Hippocampal formation (tissue), 2 donors: ENCODE measurements at places on chromosomes 16 and 17.

- DNase-seq, result no peak
Measured at GRCh38 chr17:8705427-8705826, 39.2 kb downstream of the CCDC42 start.

DNA sequence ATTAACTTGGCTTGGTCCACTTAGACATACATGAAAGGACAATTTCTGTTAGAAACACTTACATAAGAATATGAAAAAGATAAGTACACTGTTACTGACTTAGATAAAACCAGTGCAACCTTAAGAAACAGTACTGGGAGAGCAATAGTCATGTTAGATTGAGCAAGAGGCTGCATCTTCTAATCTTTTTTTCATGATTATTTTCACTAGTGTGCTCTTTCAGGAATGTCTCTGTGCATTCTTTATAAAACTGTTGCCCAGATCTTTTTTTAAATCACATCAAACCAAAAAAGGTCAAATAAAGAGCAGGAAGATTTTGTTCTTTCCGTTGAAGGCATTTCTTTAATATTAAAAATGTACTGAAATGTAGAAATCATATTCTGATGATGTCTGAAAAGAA lies 100.7 kb upstream of the AXIN2 start:
- no peak for DNase-seq

- peak; percentile 37 for DNase-seq
Measured at GRCh38 chr17:32341141-32341856, 674 bp downstream of the C17orf75 start.

DNA sequence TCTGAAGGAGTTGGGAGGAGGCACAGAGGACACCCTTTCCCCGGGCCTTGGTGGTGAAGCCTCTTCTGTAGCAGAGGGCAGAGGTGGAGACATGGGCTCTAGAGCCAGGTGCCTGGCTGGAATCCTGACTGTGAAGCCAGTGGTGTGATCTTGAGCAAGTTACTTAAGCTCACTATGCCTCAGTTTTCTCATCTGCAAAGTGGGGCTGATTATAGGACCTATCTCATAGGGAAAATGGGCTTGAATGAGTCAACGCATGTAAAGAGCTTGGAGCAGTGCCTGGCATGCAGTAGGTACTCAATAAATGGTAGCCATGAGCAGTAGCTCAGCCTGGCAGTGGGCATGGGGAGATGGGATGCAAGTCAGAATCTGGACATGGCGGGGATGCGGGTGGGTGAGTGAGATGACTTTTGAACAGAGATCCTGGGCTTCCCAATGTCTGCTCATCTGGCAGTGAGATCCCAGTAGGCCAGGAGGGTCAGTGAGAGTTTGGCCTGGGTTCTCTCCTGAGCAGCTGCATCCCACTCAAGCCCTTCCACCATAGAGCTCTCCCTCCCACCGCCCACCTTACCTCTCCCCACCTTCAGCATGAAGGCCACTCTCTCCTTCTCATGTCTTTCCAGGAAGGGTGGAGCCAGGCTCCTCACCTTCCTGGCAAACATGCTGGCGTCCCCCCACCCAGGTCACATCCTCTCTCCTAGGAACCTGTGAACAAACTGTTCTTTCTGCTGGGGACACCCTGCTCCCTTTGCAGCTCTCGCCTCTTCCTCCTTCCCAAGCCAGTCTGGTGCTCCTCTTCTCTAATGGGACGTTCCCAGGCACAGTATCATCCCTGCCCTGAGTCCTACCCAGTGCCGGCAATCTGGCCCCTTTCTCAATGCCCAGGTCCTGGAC lies 13.1 kb upstream of the SP2 start:
- DNase-seq, result no peak

- DNase-seq, result no peak
Measured at GRCh38 chr16:71712501-71712900, 12.0 kb downstream of the PHLPP2 start.

- no peak for DNase-seq
Measured at GRCh38 chr16:10522966-10523365, 57.4 kb downstream of the EMP2 start.

- no peak for DNase-seq
Measured at GRCh38 chr17:38750312-38751121, 2.0 kb upstream of the PSMB3 start.

DNA sequence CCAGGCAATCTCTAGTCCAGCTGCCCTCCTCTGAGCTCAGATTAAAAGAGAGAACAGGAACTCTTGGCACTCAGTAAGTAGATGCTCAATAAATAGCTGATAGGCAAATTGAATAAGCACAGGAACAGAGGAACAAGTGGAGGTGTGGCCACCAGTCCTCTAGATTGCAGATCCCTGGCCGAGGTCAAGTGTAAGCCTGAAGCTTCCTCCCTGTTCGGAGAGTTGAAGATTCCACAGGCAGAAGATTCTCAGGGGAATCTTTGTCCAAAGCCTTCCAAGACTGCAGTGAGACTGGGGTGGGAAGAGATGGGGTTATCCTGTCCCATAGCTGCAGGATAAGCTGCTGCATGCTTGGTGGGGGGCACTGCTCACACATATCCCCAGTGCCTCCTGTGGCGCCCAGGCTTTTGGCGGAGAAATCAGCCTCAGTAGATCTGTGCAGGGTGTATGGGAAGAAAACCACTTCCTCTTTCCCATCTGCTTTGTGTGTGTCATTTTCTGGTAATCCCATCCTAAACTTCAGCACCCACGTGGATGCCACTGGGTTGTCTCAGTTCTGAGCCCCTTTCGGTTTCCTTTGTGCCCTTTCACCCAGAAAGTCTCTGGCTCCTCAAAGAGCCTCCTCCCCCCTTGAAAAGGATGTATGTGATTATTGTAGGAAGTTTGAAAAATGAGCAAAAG lies 12.1 kb downstream of the CD300A start:
- DNase-seq, result peak; percentile 11

DNA sequence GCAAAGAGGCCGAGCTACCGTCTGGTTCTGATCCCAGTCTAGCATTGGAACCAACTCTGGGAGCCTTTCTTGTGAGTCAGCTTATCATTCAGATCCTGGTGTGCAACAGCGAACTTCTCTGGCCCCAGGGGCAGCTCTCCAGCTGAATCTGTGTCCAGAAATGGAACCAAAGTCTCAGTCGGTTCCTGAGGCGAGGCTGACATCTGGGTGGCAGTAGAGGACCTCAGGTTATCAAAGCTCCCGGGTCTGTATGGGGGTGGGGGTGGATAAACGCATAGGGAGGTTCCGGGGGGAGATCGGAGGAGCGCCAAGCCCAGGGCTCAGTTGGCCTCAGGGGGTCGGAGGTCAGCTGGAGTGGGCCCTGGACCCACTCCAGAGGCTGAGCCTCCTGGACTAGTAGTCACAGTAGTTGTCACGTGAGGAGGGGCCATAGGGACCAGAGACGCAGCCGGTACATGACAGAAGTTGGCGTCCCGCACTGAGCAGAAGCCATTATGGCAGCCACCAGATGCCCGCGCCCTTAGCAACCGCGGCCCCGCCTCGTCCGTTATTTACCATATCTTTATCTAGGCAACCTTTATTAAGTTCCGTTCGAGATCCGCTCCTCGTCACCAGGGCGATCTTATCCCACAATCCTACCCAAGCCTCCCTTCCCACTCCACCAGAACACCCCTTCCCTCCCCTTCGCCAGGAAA lies 12.9 kb downstream of the RDM1 start:
- no peak for DNase-seq

- peak; percentile 12 for DNase-seq
Measured at GRCh38 chr17:66200685-66201092, 8.8 kb upstream of the CEP112 start.

DNA sequence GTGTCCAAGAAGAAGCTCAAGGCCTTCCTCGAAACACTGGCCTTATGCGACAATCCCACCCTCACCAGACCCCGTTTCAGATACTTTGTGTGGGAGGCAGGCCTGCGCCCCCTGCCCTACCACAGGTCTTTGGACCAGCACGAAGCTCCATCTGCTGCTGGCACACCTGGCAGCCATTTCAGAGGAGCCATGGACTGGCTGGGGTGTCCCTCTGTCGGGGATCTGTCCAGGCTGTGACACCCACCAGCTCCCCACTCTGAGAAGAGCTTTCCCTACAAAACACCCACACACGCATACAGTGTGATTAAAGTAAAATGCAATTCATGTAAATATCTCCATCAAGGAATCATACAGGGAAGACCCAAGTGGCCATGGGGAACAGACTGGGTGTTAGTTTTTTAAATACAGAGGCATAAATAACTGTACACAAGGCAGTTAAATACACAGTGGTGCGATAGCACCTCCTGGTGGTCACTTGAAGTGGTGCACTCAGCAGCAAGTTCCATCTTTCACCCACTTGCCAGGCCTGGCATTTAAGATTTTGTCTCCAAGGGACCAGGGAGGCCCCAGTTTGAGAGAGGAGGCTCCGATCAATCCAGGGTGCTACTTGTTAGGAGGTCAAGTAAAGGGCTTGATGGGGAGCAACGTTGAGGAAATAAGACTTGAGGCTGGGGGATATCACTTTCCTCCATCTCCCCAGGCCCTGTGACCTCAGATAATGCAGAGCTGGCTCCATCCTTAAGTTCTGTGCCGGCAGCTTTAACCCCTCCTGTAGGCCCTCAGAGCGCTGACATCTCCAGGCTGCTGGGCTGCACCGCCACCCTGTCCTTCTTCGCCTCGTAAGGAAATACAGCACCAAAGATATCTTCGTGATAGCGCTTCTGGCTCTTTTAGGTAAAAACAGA lies 43.6 kb downstream of the NOS2 start:
- DNase-seq, result peak; percentile 8

- DNase-seq, result peak; percentile 70
Measured at GRCh38 chr17:68248199-68248825, 469 bp downstream of the AMZ2 start.

DNA sequence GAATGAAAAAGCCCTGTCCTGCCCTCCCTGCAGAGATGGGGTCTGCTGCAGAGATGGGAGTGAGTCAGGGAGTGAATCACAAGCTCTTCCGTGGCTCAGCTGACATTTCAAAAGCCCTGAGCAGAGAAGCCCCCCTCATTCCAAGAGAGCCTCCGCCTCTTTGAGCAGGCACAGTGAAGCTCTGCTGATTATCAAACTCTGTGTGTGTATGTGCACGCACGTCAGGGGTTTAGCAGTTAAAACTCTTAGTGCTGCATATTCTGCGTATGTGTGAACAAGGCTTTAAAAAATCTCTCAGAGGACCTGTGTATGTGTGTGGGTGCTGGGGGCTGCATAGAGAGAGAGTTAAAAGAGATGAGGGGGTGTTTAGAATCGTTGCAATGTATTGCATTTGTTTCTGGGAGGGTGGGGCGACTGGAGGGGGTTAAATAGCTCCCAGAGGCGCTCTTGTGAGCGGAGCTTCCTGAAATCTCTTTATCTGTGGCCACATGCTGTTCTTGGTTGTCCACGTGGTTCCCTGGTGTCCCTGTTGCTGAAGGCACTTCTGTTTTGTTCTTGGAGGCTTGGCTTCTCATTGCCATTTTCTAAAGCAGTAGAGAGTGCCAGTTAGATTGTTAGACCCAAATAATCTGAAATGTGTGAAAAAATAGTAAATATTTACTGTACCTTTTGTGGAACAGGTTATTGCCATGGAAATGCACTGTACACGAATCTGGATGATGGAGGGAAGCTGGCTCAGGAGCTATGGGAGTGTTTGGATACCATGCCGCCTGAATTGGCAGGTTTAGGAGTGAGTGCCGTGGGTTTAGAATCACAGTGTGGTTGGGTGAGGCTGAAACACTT lies 116.6 kb downstream of the PRKCB start:
- DNase-seq, result peak; percentile 60

DNA sequence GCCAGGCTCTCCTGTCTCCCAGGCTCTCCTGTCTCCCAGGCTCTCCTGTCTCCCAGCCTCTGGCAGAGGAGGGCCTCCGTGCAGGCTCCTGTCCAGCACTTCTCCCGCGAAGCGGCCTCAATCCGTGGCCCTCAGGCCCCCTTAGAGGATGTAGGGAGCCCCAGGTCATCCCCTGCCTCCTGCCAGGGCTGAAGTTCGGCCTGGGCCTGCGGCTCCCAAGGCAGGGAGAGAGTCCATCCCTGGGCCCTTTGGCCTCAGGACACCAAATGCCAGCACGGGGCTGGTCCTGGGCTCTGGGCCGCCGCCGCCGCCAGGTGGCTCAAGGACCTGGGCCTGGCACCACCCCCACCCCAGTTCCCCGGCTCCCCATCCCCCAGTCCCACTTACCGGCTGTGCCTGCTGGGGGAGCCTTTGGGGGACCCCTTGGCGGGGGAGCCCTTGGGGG lies 370 bp downstream of the EVPL start:
- no peak for DNase-seq

GRCh38 chr17:56548661-56549060 lies 44.8 kb upstream of the NOG start:
- no peak for DNase-seq
